ENCODE measurements at places on chromosomes 11 and 22.
A peak's percentile ranks its signal among the peaks of the same experiment; 100 is the strongest.

DNA sequence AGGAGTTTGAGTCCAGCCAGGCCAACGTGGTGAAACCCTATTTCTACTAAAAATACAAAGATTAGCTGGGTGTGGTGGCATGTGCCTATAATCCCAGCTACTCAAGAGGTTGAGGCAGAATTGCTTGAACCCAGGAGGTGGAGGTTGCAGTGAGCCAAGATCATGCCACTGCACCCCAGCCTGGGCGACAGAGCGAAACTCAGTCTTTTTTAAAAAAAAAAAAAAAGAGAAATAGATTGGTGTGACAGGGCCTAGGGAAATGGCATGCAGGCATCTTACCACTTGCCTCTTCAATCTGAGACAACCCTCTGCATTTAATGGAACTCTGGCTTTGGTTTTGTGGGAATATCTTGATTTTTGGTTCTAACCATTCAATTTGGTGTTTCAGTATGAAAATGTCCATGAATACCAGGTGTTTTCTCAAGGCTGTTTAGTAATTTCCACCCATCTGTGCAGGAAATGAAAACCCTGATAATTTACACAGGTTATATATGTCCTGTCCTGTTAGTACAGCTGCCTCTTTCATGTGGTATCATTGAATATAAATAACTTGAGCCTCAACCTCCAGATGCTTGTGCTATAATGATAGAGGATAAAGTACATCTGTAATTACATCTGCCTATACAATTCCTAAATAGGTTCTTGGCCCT, 8.4 kb downstream of the XBP1 start:
- no peak for DNase-seq

DNA sequence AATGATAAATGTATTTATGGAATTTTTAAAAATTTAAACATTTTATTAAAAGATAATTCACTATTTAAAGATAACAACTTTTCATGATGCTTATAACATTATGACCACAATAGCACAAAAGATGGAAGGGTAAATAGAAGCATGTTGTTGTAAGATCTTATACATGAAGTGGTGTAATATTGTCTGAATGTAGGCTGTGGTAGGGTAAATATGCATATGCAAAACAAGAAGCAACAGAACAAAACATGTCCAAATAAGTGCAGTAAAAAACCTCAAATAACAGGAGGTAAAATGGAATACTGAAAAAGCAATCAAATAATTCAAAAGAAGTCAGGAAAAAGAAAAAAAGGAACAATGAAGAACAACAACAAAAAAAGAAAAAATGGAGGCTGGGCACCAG, 56.0 kb downstream of the ADM start:
- DNase-seq, result no peak

DNA sequence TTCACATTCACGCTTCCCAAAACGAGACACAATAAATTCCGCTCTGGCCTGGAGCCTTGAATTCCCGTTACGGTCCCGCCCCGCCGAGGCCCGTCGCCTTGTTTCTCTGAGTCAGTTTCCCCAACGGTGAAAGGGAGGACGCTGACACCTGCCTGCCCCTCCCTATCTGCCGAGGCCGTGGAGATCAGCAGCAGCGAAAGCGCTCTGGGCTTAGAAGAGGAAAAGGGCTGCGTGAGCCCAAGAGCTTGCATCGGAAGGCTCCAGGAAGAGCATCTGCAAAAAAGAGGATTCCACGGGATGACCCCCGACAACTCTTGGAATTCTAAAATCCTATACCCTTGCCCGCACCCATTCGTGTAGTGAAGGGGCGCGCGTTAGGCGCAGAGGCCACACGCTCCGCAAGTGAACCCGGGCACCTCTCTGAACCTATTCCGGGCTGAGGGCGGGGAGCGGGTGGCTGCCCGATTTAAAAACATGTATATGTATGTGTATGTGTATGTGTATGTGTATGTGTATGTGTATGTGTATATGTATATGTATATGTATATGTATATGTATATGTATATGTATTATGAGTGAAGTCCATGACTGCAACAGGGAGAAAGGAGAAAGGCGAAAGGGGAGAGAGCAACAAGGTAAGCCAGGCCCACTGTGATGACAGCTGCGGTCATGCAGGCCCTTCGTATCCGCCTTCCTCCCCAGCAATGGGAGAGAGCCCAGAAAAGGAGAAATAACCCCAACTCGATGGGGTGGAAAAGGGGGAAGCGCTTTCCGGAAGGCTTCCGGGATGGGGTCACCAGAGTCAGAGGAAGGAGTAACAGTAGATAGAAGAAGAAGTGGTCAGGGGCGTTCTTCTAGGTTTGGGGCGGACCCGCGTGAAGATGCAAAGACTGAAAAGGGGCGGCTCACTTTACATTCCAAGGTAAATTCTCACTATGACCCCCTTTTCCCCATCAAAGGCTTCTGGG, 948 bp upstream of the MRTFA start:
- DNase-seq, result peak; percentile 14

- no peak for DNase-seq
Observed at GRCh38 chr11:32141745-32142546, 51.1 kb downstream of the RCN1 start.

DNA sequence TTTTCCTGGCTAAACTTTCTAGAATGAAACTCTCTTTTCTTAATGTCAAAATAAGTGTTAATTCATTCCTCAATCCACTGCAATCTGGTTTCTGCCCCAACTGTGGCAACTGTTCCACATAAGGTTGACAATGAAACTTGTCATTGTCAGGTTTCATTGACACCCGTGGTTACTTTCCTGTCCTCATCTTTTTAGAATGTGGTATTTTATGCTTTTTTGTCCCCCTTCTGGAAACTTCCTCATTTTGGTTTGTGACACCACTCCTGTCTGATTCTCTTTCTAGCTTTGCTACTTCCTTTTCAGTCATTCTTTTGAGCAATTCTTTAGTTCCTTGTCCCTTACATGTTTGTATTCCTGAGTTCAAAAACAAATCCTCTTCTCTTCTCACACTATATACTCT, 7.5 kb upstream of the PDE3B start:
- no peak for DNase-seq

DNA sequence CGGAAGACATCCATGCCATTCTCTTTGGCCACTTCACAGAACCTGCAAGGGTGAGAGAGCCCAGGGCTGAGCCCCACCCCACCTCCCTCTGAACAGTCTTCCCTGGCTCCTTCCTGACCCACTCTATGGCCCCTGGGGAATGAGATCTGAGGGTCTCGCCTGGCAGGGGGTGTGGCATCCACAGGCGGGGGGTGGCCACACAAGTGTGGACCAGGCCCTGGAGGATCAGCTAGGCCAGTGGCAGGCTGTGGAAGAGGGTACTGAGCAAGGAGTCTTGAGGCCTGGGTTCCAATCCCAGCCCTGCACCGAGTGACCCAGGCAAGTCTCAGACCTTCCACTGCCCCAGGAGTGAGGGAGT, 5.6 kb upstream of the LRFN4 start:
- no peak for DNase-seq

GRCh38 chr11:61598886-61599868, 18.3 kb upstream of the SYT7 start:
- DNase-seq, result no peak

DNA sequence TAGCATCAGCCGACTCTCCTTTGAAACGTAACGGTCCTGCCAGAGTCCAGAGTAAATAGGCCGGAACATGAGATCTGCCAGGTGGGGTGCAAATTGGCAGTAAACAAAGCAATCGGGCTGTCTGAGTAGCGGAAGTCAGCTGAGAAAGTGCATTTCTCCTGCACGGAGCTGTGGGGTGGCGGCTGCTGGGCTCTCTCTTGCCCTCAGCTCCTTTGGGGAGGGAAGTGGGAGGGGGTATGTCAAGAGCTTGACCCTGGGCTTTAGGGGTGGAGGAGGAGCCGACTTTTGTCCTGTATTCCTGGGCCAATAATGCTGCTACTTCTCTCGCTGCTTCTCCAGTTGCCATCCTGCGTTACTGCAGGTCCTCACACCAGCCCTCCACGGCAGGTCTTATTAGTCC, 11.6 kb downstream of the GRIK4 start:
- DNase-seq, result no peak

GRCh38 chr11:131299598-131300438, 70.6 kb upstream of the NTM start:
- DNase-seq, result no peak

DNA sequence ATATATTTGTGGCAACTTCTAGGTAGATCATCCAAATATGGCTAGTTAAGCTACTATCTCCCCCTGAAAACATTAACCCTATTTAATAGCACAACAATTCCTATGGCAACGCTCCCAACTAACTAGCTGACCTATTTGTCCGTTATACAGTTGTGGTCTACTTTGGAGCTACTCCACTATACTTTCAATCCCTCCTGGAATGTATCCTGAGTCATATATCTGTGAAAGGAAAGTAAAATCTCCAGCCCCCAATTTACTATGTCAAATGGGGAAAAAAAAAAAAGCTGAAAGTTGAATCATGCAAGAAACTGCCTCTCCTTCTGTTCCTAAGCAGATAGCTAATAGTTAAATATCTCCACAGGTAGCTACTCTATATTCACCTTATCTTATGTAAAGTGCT, 128.5 kb downstream of the CD44 start:
- no peak for DNase-seq

DNA sequence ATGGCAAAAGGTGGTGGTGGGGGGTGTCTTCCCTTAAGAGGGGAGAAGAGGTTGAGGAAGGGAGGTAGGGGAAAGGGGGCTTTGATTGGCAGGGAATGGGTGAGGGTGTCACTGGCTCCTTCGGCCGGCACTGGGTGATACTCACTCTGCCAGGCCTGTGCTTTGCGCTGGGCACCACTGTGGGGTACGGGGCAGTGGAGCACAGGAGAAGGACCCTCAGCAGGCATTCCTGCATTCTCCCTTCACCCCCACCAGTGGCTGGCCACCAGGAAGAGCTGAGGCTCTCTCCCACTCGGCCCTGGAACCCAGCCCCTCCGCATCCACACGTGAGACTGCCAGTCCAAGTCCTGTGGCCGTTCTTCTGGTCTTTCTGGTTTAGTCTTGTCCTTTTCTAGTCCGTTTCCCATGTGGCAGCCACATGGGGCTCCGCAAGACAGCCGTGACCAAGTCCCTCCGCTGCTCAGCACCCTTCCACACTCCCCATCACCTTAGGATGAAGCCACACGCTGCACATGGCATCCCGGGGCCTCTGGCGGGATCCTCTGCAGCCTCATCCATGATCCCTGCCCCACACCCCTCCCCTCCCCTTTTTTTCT, 8.0 kb downstream of the CAPN5 start:
- no peak for DNase-seq

DNA sequence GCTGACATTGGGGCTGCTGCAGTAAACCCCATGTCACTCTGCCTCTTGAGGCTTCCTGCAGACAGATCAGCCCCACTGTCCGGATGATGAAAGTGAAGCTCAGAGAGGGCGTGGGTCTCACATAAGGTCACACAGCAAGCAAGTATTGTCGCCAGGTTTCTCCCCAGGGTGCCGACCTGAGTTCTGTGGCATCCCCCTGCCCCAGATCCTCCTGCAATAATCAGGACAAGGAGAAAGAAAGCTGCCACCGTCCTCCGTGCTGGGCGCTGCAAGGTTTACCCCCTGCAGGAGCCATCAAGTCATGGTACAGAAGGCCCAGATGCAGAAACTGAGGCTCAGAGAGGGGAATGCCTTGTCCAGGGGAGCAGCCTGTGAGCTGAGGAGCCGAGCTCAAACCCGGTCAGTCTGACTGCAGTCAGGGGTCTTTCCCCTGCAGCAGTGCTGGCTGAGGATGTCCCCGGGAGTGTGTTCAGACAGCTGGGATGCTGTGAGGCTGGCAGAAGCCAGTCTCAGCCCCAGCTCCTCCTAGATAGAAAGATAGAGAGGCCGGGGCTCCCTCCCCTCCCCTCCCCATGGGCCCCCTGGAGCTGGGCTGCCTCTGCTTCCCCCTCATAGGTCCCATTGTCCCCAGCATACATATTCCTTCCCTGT, 13.2 kb downstream of the EMID1 start:
- DNase-seq, result no peak

GRCh38 chr11:96373826-96374225, 15.9 kb downstream of the CCDC82 start:
- DNase-seq, result no peak

DNA sequence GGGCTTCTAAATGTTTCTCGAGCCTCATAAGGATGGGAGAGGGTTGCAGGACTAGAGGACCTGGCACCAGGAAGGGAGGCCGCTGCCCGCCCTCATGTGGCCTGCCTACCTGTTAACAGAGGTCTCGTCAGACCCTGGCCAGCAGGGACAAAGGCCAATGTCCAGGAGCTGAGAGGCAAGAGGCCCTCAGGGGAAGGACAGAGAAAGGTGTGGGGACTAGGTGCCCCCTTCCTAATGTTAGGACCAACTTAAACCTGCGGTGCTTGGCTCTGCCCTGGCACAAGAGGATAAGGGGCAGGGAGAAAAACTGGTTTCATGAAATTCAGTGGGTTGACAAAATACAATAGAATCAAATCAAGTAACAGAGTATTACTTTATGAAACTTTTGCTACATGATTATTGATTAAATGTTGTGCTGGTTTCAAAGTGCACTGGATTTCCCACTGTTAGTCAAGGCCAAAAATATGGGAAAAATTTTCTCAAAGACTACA, 20.0 kb upstream of the SYT12 start:
- no peak for DNase-seq

DNA sequence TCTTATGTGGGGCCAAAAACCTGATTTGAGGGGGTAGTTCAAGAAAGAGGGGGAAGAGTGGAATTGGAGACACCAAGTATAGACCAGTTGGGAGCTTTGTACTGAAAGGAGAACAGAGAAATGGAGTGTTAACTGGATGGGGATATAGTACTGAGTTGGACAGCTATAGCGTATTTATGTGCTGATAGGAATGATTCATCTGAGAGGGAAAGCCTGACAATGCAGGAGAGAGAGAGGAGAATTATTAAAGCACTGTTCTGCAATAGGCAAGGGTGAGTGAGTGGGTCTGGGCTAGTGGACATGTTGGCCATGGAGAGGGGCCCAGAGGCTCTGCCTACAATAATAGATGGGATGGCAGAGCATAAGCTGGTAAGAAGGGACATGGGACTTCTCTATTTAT, 52.9 kb upstream of the PITPNB start:
- DNase-seq, result no peak

- DNase-seq, result peak; percentile 71
Observed at GRCh38 chr11:11931461-11932055, 76.9 kb downstream of the DKK3 start.

GRCh38 chr22:45317551-45318167, 7.9 kb downstream of the FAM118A start:
- peak; percentile 13 for DNase-seq

GRCh38 chr11:45872651-45873356, 12.6 kb upstream of the MAPK8IP1 start:
- peak; percentile 67 for DNase-seq

DNA sequence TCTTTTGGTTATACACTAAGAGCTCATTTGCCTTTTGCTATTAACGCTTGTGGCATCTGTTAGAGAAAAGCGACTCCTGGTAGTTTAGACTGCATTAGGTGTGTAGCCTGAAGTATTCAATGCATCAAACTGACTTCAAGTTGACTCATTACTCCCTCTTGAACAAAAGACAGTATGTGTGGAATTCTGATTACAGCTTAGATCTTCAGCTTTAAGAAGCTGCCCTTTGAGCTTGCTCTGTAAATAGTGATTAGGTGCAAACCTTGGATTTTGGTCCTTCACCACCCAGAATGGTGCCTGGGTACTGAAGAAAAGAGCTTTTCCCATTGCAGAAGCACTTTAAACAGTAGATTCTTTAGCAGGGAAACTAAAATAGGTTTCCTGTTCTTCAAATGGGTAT, 62.1 kb downstream of the FAT3 start:
- DNase-seq, result no peak

All from SJCRH30 (cell line).